SHP77 (cell line): ENCODE measurements at places on chromosomes 7 and 10.
A peak's percentile ranks its signal among the peaks of the same experiment; 100 is the strongest.

DNA sequence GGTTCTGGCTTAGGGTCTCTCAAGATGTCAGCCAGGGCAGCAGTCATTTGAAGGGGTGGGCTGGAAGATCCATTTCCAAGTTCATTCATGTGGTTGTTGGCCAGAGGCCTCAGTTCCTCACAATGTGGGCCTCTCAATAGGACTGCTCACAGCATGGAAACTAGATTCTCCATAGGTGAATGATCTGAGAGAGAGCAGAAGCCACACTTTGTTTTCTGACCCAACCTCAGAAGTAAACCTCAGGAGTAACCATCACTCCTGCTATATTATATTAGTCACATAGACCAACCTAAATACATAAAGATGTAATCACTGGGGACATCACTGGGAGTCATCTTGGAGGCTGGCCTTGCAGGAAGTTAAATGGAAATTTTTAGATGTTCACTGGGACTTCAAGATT lies 42.2 kb downstream of the GBF1 start:
- no peak for DNase-seq

DNA sequence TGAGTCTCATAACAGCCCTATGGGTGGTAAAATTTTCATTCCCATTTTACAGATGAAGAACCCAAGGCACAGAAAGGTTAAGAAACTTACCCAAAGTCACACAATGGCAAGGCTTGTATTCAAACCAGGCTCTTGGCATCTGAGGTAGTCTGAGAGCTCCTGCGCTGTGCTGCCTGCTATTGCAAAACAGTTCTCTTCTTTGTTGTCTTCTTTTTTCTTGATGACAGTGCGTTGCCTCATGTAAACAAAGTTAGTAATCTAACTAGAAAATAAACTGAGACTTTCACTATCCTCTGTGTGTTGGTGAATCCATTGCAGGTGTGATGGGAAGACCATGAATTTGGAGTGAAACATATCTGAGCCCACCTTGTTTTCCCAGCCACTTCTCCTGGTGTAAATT lies 240.8 kb downstream of the PTEN start:
- DNase-seq, result no peak

DNA sequence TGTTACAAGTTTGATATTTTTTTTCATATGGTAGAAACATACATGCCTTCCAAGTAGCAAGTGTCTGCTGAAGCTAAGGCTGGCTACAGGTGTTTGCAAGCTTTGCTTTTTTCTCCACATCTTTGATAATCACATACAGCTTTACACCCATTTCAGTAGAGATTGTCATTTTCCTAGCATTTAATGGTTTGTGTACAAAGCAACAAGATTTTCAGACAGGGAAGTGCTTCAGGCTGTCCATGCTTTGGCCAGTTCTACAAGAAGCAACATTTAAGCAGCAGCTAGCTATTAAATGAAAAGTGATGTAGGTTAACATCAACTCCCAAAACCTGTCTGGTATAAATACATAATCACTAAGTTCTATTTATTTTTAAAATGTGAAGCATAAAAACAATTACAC lies 2.3 kb downstream of the HDAC9 start:
- DNase-seq, result no peak

DNA sequence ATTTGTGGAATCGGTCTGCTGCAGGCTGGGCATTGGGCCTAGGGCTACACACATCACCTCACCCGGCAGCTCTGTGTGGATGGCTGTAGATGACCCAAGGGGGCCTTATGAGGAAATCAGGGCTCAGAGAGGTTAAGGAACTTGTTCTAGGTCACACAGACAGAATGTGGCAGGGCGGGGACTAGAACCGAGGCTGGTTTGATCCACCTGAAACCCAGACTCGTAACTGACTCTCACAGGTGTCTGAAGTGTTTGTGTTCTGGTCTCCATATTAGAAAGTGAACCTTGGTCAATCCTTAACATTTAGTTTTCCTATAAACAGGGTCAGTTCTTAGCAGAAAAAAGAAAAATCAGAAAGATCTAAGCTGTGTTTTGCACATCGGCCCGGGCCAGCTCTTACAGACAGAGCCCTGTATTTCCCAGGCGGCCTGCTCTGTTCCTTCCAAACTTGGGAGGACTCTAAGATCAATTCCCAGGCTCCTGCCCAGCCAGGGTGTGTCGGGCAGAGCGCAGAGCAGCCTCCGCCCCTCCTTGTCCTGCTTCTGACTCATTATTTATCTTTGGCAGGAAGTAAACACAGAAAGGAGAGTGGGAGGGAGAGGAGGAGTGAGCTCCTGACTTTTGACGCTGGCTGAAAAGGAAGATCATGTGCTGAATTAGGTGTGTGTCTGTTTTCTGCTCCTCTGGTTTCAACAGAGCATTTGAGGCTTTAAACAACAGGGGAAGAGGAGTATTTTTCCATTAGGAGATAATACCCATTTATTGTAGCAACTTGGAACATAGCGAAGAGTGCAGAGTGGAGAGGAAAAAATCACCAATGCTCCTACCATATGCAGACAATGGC lies 74.1 kb downstream of the TACC2 start:
- peak; percentile 88 for DNase-seq

- DNase-seq, result no peak
Observed at GRCh38 chr10:775245-776075, 86.0 kb upstream of the DIP2C start.

- peak; percentile 71 for DNase-seq
Observed at GRCh38 chr10:119784340-119785067, 58.7 kb downstream of the INPP5F start.

DNA sequence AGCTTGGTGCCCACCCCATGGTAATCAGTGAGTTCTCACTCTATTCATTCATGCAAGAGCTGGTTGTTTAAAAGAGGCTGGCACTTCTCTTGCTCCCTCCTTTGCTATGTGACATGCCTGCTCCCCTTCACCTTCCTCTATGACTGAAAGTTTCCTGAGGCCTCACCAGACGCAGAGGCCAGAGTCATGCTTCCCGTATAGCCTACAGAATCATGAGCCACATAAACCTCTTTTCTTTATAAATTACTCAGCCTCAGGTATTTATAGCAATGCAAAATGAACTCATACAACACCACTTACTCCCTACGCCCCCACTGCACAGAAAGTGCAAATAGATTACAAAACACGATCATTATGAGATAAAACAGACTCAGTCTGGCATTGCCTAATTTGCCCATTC lies 39.0 kb downstream of the SEC61G start:
- DNase-seq, result no peak

DNA sequence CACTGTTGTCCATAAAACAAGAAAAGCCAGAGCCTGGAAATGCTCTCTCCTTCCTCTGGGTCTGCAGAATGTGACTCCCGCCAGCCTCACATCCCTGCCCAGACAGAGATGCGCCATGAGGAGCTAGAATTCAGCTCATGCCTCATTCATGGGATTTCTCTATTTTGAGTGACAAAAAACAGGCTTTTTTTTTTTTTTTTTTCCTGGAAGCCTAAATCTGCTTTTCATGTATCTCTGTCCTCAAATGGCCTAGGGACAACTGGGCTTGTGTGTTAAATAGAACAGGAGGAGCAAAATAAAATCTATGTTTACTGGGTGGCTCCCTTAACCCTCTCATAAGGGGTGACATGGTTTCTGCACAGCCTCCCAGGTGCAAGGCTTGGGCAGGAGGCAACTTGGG lies 679.7 kb upstream of the AUTS2 start:
- no peak for DNase-seq

DNA sequence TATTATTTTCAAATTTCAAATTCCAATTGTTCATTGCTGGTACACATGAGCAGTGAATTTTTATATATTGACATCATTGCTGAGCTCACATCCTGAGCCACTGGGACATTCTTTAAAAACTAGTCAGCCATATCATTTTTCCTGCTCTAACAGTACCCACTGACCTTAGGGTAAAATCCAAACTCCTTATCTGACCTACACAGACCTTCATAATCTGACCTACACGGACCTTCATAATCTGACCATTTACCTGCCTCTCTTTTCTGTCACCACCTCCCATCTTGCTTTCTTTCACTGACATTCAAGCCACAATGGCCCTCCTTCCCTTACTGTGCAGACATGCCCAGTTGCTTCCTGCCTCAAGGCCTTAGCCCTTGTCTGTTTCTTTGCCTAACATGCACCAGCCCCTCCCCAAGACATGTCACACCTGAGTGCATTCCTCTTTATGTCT lies 16.1 kb upstream of the CUZD1 start:
- DNase-seq, result no peak

DNA sequence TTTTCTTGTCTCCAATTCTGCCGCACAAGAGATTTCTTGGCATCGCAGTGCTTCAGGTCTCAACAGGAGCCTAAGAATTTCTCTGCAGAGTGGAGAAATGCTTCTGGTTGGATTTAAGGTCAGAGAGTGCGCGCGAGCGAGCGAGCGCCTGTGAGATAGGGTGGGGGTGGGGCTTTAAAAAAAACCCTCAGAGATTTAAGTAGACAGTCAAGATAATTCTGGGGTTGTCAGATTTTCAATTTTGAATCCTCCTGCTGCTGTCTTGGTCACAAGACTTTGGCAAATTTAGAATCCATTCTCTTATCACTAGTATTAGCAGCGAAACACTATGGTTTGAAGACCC lies 49.7 kb downstream of the CPEB3 start:
- no peak for DNase-seq

DNA sequence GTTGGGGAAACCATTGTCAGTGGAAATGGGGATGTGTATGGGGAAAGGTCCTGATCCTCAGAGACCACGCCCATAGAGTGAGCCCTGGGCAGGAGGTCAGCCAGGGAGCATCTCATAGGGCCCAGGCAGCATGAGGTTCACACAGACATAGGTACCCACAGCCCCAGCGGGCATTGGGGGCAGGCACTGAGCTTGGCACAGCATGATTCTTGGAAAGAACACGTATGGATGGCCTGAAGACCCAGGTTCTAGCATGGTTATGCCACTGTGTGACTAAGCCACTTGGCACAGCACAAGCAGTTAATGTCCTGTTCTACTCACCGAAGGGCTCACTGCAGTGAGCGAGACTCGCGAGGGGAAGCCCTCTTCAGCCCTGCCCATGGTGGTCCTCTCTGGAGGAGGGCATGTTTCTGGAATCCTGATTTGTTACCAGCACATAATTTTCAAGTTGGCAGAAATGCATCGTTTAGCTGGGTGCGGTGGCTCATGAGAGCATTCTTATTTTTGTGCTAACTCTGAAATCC lies 125.2 kb downstream of the UBE2H start:
- no peak for DNase-seq

GRCh38 chr10:28930514-28931495 lies 253.5 kb downstream of the BAMBI start:
- DNase-seq, result no peak

DNA sequence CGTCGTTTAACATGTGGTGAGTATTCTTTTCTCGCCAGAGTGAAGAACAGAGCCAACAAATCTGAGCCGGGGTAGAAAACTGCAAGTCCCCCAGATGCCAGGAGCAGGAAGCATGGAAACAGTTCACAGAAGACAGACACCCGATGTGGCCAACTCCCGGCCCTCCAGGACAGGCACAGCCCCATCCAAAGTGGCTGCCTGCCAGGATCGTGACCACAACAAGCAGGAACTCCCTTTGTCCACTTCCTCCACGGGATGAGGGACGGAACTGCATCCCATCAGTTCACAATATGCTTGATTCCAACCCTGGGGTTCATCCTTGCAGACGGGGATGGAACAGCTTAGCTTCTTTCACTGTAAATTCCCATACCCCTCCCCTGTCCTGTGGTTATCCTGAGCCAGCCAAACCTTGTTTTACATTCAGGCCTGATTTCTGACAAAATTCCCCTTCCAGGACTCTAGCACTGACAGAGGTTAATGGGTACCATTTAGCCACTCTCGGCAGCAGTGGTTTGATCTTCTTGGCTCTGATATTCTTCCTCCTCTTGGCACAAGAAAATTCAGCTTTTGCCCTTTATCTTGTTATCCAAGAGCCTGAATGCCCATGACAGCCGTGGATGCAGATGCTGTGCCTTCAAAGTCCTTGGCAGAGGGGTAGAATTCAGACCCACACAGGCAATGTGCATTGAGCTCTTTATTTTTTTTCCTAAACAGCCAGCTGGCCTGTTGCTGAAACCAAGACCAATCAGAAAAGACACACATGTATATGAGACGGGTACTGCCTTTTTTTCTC lies 105.5 kb upstream of the FAM204A start:
- DNase-seq, result no peak

- DNase-seq, result peak; percentile 73
Observed at GRCh38 chr7:105672801-105673200, 91.5 kb upstream of the EFCAB10 start.

DNA sequence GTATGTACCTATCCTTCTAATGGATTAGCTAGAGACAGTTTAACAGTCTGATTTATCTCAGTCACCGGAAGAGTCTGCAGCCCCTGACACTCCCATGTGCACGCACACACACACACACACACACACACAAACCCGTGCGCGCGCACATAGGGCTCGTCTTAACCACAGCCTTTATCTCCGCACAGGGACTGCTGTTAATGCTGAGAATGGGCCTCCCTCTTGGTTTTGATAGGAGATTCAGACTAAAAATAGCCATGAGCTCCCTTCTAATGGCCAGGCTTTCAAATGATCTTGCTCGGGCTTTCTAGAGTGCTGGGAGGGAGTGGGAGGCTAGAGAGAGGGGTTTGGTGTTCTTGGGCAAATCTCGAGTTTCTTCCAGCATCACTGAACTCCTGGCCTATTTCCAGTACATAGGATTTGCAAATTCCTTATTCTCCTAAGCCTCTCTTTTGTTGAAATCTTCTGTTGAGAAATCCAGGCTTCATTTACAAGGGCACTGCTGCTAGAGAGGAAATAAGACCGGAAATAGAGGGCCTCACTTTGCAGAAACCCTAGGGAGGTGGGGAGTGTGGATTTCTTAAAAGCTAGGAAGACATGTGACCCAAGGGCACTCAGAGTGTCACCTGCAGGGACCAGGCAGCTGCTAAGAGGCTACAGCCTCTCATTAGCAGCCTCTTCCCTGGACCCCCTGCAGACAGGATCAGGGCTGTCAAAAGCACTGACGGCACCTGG lies 2.4 kb downstream of the TMEM72 start:
- no peak for DNase-seq

DNA sequence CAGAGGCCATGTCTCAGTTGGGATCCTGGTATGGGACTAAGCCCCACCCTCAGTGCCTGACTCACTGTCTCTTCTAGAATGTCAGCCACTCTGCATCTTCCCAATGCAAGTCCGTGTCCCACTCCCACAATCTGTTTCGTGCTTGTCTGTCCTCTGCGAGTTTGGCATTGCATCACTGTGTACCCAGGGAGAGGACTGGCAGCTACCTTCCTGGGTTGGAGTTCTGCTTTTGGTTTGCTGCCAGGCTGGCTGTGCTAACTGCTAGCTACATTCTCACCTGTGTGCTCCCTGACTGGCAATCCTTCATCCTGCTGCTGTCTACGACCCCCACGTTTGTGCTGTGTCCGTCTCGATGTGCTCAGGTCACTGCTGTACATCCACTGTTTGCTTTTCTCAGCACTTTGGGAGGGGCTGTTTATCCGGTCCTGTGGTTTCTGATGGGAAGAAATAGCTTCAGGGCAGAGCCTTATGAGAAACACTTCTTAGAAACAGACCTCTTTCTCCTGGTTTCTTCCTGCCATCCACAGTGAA lies 56.0 kb upstream of the GLI3 start:
- peak; percentile 30 for DNase-seq
